Stimulated activated CD8-positive, alpha-beta memory T cell treated with anti-CD3 and anti-CD28 coated beads, Interleukin-15, amount 100 ng/mL, for 4 hours (primary cell): ENCODE measurements at places on chromosomes 4 and X.

DNA sequence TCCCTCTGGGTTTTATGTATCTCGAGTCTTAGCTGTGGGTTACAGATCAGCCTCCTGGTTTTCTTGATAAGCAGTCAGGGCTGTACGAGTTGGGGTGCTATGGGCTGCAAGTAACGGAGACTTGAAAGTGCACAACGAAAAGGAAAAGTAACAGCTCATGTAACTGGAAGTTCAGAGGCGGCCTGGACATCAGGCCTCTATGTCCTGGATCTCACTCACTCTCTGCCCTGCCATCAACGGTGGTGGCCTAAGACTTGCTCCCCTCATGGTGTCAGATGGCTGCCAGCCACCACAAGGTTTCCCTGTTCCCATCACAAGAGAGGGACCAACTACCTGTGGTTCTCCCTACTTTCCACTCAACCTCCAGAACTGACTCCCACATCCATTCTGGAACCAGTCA is 4.8 kb downstream of the PPP2R2C start:
- no peak for DNase-seq

GRCh38 chr4:175371091-175371490 is 441.0 kb downstream of the GPM6A start:
- no peak for DNase-seq

DNA sequence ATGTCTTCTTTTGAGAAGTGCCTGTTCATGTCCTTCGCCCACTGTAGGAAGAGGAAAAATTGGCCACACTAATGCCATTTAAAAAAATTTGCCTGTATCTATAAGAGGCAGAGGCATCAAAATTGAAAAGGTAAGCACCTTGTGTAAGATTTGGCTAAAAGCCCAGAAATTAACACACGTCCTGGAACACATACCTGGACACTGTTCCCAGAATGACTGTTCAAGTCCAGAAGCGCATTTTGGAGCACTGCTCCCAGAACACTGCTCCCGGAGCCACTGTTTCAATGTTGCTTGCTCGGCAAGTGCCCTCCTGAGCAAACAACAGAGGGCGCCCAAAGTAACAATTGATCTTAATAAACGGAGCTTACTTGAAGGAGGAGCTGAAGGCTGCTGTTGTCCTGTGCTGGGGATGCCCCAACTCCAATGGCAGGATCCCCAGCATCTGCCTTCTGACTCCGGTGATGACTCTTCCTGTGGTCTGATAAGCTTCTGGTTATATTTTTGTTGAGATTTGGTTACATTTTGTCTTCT is 1958.6 kb downstream of the C4orf33 start:
- no peak for DNase-seq

DNA sequence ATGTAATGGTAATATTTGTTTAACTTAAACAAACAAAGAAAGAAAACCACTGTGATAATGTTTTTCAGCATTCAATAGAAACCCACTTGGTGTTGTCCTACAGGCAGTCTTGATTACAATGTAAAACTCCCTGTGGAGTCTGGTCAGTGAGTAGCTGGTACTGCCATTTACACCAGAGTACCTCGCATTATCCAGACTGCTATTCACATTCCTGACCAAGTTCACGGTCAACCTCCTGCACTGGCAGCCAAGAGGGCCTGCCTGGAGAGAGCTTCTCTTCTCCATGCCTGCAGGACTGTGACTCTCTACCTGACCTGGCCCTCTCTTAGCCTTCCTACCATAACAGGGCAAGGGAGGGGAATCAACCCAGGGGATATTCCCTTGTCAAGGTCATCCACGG is 2.9 kb upstream of the LONRF3 start:
- no peak for DNase-seq

DNA sequence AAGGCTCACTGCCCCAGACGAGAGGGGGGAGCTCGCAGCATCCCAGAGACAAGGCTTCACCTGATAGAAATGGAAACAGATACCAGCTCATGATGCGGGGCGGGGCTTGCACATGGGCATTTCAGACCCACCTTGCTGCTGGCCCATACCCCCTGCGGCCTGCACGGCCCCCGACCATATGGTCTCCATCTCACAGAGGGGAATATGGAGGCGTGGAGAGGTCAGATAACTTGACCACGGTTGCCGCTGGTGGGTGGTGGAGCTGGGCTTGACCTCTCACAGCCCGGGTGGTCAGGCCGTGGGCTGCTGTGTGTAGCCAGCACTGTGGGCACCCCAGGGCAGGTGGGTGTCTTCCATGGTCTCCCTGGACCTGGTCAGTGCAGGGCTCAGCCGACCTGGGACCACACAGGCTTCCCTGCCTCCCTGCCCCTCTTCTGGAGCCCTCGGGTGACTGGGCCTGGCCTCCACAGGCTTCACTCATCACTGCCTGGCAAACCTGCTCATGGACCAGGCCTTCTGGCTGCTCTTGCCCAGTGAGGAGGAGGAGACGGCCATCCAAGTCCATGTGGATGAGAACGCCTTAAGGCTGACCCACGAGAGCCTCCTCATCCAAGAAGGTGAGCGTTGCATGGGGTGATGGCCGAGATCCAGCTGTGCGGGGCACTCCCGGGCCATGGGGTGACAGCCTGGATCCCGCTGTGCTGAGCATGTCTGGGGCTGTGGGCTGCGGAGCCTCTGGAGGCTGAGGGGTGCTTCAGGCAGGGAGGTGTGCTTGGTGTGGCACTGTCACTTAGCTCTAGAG is 16.8 kb downstream of the SH3TC1 start:
- DNase-seq, result no peak

DNA sequence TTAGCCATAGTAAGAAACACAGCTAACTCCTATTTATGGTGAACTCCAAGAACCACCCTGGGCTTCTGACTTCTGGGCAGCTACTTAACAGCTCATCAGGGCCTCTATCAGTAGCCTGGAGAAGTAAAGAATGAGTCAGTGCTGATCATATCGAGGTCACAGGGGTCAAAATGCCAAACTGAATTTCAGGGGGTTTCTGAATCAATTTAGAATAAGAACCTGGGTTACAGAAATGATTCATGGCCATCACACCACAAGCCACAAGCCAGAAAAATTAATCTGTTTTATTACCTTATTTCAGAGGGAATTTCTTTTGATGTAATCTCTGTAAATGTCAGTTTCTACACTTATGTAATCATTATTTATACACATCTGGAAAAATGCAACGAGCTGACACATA is 64.4 kb downstream of the CHST7 start:
- DNase-seq, result no peak

DNA sequence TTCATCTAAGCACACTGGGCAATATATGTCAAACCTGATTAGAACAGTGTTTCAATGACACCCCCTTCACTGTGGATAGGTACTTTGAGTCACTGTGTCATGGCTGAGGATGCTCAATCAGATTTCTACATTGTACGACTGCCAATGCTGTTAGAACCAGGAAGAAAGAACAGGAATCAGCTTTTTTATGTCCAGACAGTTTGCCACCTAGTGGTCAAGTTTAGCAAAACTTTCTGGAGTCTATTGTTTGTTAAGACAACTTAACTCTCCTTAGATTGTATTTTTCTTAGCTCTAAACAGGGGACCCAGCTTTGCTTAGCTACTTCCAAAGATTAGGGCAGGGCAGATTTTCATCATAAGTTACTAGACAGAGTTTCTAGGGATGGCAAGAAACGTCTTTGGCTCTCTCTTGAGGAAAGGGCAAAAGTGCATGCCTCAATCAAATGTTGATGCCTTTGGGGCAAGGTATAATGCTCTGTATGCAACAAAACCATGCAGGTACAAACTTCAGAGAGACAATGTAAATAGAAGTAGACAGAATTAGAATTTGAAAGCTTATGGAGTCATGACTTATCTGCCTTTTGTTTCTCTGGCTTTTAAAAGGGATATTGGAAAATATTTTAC is 40.5 kb upstream of the BMP3 start:
- no peak for DNase-seq

DNA sequence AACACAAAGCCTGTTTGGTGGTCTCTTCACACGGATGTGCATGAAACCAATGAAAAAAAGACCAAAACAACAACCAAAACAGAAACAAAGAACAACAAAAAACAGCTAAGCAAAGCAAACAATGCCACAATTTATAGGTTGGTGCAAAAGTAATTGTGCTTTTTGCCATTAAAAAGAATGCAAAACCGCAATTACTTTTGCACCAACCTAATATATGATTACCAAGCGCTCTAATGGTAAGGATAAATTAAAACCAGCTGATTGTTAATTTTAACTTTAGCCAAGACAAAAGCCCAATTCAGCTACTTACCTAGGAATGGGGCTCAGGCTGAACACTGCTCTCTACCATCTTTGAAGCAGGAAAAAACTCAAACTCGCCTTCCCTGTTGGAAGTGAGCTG is 29.4 kb upstream of the TMSB4X start:
- no peak for DNase-seq

GRCh38 chr4:13966231-13967195 is 339.0 kb upstream of the BOD1L1 start:
- DNase-seq, result no peak

DNA sequence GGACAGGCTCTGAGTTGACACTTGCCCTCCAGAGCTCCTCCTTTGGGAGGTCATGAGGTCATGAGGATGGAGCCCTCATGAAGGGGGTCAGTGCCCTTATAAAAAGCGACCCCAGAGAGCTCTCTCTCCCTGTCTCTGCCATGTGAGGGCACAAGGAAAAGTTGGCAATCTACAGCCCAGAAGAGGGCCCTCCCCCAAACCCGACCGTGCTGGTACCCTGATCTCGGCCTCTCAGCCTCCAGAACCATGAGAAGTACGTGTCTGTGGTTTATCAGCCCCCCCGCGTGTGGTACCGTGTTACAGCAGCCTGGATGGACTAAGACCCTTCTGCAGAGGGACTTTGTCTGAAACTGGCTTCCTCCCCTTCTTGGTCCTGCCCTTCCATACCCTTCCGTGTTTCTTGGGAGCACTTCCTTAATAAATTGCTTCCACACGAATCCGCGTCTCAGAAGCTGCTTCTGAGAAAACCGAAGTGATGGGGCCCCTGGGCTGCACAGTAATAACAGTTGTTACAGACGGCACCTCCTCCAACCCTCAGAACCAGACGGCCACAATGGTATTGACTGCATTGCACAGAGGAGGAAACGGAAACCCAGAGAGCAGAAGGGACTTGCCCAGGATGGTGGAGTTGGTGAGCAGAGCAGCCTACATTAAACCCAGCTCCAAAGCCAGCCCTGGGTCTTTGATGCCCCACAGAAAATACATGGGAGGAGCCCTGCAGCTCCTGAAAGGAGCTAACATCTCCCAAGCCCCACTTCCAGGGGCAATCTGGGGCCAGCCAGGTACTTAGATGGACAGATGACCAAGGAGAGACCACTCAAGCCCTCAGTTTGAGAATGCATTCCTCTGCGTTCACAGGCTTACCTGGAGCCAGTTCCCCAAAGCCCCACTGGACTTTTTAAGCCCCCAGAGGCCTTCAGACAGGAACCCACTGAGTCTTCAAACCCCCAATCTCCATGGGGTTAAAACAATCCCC is 242.7 kb downstream of the BCOR start:
- DNase-seq, result peak; percentile 45

DNA sequence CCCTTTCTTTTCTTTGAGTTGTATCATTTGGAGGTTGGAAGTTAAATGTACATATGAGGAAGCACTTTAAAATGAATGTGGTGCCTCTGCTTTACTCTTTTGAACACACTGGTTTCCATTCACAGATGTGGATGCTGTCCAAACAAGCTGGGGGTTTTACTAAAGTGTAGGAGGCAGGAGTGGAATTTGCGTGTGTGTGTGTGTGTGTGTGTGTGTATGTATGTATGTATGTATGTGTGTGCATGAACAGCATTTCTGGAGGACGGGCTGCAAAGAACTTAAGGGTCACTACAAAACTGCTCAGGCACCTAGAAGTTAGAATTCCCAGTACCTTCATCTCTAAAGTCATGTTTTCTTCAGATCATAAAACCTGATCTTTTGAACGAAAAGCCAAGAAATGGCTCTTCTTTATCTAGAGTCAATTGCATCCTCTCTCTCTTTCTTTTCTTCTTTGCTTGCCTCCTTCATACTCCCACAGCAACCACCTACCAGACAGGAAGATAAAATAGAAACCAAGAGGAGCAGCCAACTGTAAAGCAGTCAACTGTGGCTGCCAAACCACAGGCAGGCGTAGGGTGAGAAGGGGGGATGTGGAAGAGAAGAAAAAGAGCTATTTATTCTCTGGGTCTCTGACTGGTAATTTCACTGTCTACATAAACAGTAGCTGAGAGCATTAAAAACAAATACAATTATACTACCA is 177.0 kb upstream of the RASGEF1B start:
- peak; percentile 27 for DNase-seq

- DNase-seq, result no peak
Measured at GRCh38 chr4:153933915-153934687, 145.2 kb upstream of the SFRP2 start.

DNA sequence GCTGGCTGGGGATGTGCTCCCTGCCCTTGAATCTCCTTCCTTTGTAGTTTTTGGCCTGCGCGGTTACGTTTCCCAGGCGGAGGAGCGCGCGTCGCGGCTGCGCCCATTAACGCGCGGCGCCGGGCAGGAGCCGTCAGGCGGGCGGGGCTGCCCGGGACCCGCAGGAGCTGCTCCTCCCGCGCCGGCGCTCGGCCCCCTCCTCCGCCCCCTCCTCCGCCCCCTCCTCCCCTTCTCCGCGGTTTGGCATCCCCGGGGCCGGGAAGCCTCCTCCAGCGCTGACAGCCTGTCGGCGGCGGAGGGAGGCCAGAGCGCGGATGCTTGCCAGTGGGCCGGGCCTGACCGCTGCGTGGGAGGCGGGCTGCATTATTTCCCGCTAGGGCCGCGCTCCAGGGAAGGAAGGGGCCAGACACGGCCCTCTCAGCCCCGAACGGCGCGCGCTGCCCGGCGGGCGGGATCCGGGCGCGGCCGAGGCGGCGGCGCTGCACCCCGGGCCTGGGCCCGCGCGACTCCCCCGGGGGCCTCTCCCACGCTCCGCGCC is at the start of gene DCLK2:
DCLK2 (plus strand) TSS at position 405 of the 538 bp plus-strand sequence. CDS start 583 bp downstream, outside the sequence.
- DNase-seq, result no peak

DNA sequence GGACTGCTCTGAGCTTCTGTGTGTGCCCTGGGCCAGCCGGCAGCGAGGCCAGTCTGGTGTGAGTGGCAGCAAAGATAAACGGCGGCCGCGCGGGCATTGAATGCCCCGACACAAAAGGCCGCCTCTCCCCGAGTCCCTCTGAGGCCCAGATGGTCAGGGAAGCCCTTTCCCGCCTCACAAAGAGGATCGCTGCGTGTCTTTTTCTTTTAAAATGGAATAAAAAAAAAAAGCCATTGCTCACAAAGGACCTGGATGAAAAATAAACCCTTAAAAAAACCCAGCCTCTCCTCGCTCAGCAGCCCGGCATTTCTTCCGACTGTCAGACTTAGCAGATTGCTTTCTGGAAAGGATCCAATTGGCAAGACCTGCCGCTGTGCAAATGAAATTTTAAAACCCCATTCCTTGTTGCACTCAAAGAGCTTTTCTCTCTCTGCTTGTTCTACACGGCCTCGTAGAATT is 578.7 kb downstream of the BCOR start:
- DNase-seq, result no peak

DNA sequence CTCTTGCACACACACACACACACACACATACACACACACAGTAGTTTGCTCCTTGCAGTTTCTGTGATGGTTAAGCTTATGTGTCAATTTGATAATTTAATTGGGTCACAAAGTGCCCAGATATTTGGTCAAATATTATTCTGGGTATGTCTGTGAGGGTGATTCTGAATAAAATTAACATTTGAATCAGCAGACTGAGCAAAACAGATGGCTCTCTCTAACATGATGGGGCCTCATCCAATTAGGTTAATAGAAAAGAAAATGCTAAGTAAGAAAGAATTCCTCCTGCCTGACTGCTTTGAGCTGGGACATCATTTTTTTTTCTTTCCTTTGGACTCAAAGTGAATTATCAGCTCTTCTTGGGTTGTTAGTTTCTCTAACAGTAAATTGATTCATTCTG is 191.2 kb upstream of the INTU start:
- DNase-seq, result no peak
